Small intestine (tissue), 16 donors: ENCODE measurements at places on chromosomes 12 and 14. TPM values are rescaled to one million over a fixed set of nuclear protein-coding genes. Genes with fewer than 3 reads are reported as not detected.

Gene SOCS2
- polyA plus RNA-seq = 14.7 TPM

Gene RAD52
- polyA plus RNA-seq = 28.1 TPM

Gene DAO
- polyA plus RNA-seq = not detected

Gene GPR84
- not detected for polyA plus RNA-seq

Gene RTL1
- polyA plus RNA-seq = not detected

GRCh38 chr14:69629225-69630127 lies 18.1 kb downstream of the SUSD6 start:
- no peak for DNase-seq

DNA sequence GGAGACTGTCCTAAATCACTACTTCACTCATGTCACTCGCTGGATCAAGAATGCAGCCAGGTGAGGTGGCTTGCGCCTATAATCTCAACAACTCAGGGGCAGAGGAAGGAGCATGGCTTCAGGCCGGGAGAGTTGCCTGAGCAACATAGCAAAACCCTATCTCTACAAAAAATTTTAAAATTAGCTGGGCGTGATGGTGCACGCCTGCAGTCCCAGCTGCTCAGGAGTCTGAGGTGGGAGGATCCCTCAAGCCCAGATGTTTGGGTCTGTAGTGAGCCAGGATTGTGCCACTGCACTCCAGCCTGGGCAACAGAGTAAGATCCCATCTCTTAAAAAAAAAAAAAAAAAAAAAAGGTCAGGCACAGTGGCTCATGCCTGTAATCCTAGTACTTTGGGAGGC lies 5.9 kb downstream of the SMAGP start:
- no peak for DNase-seq

GRCh38 chr14:104343294-104343625 lies 204.9 kb downstream of the KIF26A start:
- no peak for DNase-seq

DNA sequence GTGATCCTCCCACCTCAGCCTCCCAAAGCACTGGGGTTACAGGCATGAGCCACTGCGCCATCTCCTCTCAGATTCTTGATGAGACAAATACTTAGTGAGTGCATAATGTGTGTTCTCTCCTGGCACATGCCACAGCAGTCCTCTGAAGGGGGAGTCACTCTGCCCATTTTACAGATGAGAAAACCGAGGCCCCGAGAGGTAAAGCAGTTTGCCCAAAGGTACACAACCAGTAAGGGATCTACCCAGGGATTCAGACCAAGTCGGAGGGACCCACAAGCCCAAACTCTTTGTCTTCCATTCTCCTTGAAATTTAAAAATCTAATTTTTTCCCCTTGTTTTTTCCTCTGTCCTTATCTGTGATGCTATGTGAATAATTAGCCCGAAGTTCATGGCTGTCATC lies 6.3 kb downstream of the PLBD2 start:
- no peak for DNase-seq

- DNase-seq = no peak
Observed at GRCh38 chr12:117036046-117036445, 63.2 kb downstream of the TESC start.

- no peak for DNase-seq
Observed at GRCh38 chr14:61965030-61965745, 203.0 kb downstream of the SNAPC1 start.

DNA sequence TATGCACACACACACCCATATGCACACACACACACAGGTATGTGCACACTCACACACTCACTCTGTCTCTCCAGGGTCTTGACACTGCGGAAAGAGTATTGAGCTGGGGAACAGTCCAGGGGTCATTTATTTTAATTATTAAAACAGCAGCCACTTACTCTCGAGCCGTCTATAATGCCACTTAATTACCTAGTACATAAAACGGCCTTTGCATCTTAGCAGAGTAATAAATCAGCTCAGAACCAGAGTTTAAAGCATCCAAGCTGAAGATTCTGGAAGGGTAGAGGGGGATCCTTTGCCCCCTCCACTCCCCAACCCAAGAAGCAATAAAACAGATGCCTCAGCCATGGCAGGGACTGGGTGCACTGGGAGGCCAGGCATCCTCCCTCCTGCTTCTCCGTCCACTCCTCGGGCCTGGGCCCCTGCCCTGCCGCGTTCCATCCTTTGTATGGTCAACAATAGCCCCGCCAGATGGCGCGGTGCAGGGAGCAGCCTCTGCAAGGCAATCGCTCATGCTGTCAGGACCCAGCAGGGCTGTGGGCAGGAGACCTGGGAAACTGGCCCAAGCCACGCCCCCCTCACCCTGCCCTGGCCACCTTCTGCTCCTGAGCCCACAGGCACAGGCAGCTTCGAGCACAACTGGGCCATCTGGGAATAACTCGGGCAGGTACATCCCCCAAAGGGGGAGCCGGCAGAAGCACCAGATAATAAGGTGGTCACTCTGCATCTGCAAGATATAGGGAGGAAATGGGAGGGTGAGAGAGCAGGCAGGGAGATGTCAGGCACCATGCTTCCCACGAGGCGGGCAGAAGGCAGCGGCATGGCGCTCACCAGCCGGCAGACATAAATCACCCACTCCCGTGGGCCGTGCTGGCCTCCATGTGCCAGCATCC lies 40.9 kb downstream of the CCDC85C start:
- DNase-seq = peak; percentile 75

DNA sequence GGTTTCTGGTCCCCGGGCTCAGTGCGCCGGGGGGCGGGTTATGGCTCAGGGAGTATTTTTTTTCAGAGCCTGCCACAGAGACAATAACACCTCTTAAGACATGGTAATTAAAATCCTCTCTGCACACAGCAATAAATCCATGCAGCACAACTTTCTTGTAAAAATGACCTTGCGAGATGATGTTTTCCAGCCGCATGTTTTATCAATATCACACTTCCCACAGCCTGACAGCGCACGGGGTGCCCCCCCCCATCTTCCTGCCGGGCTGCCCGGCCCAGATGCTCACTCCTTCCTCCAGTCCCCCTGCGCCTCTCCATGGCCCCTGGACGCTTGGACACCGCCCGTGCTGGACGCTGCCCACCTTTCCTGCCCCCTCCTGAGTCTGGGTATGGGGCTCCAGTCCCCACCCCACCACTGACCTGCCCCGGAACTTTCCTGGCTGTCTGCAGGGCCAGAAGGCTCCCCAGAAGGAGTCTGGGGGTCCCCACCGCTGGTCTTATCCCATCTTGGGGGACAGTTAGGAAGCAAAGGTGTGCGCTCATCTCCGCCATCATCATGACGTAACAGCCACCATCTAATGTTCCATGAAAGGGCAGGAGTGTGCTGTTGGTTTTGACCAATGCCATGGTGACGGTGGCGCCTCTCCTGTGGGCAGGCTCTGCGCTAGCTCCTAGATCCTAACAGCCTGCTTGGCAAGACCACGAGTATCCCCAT lies 182.9 kb downstream of the KIF26A start:
- no peak for DNase-seq

DNA sequence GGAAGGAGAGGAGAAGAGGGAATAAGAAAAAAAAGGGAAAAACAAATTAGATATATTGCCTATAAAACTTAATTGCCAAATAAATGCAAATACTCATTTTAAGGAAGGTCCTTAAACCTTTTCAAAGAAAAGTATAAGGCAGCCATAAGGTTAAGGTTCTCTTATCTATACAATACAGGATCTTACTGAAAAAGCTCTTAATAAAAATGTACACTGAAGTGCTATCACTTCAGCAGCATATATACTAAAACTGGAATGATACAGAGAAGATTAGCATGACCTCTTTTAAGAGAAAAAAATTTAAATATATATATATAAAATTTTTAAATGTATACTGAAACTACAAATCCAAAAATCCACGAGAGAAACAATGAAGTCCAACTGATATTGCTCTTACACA lies 65.6 kb downstream of the PPP2R5E start:
- no peak for DNase-seq

DNA sequence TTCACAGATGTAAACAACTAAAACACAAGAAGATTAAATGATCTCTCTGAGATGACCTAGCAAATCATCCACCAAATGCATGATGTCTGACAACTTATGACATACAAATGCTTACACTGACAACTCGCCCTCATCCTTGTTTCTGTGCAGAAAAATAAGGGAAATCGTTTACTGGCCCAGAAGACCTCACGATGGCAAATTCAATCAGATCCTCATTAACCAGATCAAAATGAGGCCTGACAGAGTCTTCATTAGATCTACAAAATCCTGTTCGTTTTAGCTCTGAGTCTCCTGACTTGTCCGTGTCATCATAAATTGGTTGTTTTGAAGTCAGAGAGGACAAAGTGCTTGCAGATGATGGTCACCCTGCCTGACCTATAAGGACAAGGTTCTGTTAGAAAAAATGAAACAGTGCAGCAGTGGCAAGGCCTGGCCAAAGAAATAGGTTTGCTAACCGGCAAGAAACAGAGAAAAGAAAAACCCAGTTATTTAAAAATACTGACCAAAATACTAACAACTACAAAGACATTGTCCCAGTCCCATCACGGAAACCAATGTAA lies 109.5 kb downstream of the BTG1 start:
- peak; percentile 48 for DNase-seq

GRCh38 chr14:104924421-104925213 lies at the start of gene PLD4:
PLD4 (plus strand) TSS chr14:104924879; CDS start chr14:104927141, 2,262 bp downstream.
- DNase-seq = no peak

DNA sequence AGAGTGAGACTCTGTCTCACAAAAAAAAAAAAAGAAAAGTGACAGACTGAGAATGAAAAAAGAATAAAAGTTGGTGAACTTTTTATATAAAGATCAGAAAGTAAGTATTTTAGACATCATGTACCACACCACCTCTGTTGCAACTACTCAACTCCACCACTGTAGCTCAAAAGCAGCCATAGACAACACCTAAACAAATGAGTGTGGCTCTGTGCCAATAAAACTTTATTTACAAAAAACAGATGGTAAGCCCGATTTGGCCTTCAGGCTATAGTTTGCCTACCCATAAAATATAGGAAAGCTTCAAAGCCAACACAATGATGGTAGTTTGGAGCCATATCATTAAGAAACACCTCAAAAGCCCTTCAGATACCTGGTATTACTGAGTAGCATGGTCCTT lies 154.5 kb upstream of the FOXN3 start:
- no peak for DNase-seq

DNA sequence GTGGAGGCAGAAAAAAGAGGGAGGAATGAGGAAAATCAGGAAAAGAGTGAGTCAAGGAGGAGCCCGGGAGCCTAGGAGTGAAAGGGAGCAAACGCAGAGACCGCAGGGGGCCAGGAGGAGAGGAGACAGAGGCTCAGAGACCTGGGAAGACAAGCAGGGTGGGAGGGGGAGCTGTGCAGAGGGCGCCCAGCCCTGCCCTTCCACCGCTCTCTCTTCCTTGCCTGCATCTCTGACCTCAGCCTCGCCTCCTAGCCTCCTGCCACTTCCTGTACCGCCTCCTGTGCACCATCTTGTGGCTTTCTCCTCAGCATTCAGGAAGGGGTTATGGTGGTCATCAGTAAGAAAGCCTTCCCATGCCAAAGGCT lies 1.3 kb downstream of the CLSTN3 start:
- DNase-seq = no peak

- DNase-seq = peak; percentile 62
Observed at GRCh38 chr14:95361373-95362137, 41.8 kb upstream of the CLMN start.

DNA sequence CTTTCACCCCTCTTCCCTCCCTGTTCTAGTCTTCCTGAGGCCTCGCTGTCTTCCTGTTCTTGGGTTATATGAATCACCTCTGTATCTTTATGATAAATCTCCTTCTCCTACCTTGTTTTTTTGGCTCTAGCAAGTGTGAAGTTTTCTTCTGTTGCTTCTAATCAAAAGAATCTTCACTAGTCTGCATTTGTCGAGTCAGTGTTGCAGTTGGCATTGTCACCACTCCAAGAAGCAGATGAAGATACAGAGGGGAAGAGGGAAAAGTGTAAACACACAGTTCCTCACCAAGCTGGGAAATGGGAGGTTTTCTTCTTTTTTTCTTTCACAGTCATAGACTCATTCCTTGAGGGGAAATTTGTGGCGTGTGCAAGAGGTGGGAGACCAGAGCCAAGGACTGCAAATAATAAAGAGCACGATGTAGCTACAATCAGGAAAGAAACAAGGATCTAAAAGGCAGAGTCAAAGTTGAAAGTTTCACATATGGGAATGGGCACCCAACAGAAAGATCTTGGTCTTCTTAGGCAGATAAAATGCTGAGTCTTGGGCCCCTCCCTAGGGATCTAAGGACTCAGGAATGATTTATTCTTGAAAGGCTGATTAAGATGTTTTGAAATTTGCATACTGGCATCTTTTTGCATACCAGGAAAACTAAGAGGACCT lies 22.2 kb upstream of the PRICKLE1 start:
- DNase-seq = no peak

GRCh38 chr12:64192644-64193444 lies 29.3 kb downstream of the KICS2 start:
- no peak for DNase-seq

GRCh38 chr14:67757175-67757574 lies 55.5 kb downstream of the RDH12 start:
- DNase-seq = peak; percentile 11

DNA sequence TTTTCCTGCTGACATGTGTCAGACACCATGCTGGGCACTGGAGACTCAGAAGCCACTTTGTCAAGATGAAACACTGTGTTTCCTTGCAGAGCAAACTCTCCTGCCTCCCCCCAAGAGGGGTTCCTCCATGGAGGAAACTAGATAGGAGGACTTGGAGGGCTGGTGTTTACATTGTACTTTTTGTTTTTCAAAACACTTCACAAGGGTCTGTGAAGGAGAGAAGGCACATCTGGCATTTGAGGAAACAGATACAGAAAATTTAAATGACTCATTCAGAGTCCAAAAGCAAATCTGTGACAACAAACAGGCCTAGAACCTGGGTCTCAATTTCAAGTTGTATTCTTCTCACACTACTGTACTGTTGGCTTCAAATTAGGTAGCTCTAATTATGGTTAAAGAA lies 6.7 kb upstream of the CDKL1 start:
- DNase-seq = no peak

- no peak for DNase-seq
Observed at GRCh38 chr14:96634481-96634880, 132.3 kb downstream of the PAPOLA start.

DNA sequence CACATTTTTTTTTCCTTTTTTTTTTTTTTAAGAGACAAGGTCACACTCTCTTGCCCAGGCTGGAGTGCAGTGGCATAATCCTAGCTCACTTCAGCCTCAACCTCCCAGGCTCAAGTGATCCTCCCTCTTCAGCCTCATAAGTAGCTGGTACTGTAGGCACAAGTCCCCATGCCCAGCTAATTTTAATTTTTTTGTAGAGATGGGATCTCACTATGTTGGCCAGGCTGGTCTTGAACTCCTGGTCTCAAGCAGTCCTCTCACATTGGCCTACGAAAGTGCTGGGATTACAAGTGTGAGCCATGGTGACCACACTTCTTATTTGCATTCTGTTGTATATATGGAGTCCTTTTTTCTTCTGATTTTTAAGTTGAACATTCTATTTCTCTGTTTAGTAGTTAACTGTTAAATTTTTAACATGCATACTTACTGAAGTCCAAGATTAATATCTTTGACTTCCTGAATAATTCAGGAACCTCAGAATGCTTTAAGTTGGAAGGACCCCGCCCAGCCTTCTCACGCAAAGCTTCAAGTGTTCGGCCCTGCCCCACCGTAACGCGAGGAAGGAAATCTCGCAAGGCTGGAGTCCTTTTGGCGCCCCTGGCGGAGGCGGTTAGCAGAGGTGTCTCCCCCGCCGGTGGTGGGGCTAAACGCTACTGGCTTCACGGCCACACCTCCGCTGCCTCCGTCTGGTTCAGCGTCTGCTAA lies 21.6 kb downstream of the SPATS2 start:
- no peak for DNase-seq
